Posterior vena cava (tissue), 2 donors: ENCODE measurements at places on chromosomes 12 and 14.

GRCh38 chr14:85217412-85217811 lies 312.5 kb upstream of the FLRT2 start:
- no peak for DNase-seq

DNA sequence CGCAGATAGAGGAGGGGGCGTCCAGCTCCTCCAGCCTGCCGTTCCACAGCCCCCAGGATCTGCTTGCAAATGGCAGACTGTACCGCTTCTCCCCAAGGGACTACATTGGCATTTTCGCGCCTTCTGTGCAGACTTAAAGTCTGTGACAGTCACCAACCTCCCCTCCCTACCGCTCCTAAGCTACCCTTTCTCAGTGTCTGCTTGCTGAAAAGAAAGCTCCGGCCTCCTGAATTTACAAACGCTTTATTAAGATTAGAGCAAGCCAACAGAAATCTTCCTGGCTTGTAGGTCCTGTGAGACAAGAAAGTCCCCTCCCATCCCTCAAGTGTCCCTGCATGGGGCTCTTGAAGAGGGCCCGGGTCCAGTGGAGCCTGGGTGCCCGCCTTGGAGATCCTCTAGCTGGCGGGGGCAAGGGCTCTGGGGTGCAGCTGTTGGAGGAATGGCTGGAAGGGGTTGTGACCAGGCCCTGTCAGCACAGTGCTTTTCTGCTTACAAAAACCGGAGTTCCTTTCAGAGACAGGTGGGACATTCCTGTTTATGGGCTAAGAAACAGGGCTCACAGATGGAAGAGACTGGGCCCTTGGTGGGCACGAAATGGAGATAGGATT lies 2.8 kb upstream of the DLK1 start:
- DNase-seq = no peak

- DNase-seq = no peak
Measured at GRCh38 chr14:97456958-97457357, 659.8 kb downstream of the VRK1 start.

DNA sequence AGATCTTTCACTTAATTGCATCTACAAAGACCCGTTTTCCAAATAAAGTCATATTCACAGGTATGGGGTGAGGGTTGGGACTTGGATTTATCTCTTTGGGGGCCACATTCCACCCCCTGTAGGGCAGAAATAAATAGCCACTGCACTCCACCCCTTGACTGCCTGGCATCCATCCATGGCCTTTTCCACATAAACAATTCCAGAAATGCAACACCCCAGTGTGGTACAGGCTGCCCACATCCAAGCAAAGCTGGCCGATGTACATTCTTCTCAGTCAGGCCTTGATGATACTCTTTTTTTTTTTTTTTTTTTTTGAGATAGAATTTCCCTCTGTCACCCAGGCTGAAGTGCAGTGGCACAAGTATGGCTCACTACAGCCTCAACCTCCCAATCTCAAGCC lies 12.9 kb downstream of the DGLUCY start:
- peak; percentile 18 for DNase-seq

- no peak for DNase-seq
Measured at GRCh38 chr12:88298761-88299242, 156.7 kb downstream of the TMTC3 start.

GRCh38 chr12:101697197-101697929 lies at the start of gene CHPT1:
Gene CHPT1 (plus strand): TSS chr12:101697640. CDS start chr12:101697862, 222 bp downstream.
- DNase-seq = peak; percentile 89

DNA sequence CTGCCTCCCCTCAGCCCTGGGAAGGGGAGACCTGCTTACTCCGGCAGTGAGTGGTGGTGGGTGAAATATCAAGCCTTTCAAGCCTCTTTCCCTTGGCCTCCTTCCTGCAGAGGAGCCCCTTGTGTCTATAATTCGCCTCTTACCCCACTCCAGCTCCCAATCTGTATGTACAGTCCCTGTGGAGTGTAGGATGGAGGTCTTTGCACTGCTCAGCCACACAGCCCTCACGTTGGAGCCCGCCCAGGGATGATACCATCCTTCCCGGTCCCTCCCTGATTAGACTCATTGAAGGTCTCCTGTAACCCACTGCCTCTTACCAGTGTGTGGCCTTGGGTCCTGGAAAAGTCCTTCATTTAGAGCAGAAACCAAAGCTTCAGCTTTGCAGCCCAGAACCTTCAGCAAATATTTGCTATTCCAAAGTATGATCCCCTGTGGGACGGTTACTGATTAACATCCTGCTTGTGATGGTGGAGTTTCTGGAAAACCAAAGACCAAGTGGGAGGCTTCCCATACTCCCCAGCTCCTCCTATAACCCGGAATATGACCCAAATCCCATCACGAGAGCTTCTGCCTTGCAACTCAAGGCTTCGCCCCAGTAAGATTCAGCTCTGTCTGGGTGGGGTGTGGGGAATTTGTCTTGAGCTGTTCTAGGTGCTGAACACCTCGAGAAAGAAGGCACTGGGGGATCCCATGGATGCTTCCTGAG lies at the start of gene SERPINA10:
TSS of gene SERPINA10 (minus strand) at position 397 of the 706 bp plus-strand sequence. CDS start 2,675 bp downstream, outside the sequence.
- no peak for DNase-seq

DNA sequence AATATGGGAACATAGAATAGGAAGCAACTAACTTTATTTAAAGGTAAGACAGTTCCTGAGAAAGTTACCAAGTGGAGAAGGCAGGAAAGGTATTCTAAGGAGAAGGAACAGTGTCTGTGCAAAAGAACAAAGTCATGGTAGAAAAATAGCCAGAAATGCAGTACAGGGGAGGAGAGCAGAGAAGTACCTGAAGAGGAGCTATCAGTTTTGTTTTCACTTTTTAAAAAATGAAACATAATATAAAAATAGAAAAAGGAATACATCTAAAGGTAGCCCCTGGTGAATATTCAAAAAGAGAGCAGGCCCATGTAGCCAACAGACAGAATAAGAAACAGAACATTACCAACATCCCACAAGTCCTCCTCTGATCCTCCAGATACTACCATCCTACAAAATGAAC lies 408.7 kb downstream of the ADAMTS20 start:
- DNase-seq = no peak

DNA sequence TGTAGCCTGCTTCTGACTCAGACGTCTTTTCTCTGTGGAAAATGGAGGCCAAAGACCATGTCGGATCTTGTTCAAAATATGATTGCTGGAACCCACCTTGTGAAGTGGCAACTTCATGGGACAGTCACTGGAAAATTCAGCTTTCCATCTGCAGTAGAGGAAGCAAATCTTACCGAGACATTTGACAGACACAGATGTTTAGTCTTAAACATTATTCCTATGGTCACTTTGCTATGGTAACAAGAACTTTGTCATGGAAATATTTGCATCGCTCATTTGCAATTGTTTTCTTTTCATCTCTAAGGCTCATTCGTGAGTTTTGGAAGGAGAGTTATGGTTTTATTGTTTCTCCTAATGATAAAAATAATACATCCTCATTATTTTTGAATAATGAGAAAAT lies 98.3 kb upstream of the HIF1A start:
- DNase-seq = no peak

DNA sequence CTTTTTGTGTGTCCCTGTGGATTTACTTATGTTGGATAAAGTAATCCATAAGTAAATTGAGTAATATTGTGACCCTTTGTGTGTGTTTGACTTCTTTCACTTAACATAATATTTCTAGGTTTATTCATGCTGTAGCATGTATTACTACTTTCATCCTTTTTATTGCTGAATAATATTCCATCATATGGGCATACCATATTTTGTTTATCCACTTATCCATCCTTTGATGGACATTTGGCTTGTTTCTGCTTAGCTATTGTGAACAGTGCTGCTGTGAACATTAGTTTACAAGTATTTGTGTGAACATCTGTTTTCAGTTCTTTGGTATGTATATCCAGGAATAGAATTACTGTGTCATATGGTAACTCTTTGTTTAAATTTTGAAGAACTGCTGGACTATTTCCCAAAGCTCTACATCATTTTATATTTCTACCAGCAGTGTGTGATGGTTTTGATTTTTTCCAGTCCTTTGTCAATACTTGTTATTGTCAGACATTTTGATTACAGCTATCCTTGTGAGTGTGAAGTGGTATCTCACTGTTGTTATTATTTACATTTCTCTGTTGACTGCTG lies 25.2 kb downstream of the G2E3 start:
- DNase-seq = no peak

DNA sequence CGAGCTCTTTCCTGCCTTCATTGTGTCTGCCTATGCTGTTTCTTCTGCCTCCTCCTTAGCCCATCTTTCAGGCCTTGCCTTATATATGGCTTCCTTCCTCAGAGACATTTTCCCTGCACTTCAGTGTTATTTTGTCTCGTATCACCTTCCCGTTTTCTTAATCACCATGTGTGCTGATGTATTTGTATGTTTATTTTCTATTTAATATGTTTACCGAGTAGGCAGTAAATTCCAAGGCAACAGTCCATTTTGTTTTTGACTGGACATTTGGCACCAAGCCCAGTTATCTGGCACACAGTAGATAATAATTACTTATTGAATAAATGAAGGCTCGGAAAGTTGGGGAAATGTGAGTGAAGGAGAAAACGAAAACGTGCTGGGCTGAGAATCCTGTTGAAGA lies 4.6 kb upstream of the POU6F1 start:
- DNase-seq = no peak

- no peak for DNase-seq
Measured at GRCh38 chr12:51442324-51442723, 17.7 kb downstream of the SLC4A8 start.
